Colonic mucosa (tissue), 4 donors: ENCODE measurements at places on chromosomes 6 and 20.

GRCh38 chr6:109036574-109037294 lies 57.9 kb downstream of the SESN1 start:
- DNase-seq: no peak

DNA sequence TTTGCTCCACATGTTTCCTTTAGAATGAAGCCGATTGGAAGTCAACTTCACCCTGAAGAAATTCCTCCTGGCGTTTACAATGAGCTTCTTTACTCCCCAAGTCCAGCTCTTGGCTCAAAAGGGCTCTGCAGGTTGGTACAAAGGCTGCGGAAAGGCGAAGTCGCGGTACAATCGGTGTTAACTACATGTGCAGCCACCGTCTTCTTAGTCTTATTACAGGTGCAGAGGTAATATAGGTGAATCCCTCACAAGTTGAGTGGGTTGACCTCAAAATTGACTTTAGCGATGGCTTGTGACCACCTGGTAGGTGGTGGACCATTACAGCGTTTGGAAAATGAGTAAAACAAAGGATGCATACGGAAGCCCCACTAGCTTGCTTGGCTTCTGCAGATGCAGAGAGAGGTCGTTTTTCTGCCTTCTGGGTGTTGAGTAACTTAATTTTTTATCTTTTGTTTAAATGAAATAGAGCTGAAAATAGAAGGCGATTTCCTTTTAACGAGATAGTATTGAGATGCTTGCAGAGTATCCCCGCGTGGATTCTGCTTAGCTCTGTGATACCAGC lies 98.0 kb downstream of the TRIM27 start:
- DNase-seq: no peak

- peak; percentile 40 for DNase-seq
Observed at GRCh38 chr6:37516076-37516919, 16.6 kb upstream of the CCDC167 start.

- DNase-seq: no peak
Observed at GRCh38 chr20:1402149-1402548, 9.3 kb upstream of the FKBP1A start.
